ENCODE measurements at places on chromosomes 3 and 15.
A peak's percentile ranks its signal among the peaks of the same experiment; 100 is the strongest.

DNA sequence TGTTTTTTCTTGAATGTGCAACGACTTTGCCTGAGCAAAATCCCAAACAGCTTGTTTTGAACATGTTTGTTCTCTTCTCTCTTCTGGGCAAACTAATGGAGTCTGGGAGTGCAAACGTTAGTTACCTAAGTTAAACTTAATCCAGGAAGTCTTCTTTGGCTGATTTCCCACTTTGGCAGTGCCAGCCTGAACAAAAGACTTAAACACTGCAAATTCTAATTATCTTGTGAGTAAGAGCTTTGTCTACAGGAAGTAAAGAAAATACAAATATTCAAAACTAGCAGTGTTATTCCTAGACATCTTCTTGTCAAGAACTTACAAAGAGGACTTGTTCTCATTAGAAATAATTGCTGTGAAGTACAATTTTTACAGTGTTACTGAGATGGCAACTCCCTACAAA lies 16.7 kb upstream of the DENND6A start:
- no peak for DNase-seq

DNA sequence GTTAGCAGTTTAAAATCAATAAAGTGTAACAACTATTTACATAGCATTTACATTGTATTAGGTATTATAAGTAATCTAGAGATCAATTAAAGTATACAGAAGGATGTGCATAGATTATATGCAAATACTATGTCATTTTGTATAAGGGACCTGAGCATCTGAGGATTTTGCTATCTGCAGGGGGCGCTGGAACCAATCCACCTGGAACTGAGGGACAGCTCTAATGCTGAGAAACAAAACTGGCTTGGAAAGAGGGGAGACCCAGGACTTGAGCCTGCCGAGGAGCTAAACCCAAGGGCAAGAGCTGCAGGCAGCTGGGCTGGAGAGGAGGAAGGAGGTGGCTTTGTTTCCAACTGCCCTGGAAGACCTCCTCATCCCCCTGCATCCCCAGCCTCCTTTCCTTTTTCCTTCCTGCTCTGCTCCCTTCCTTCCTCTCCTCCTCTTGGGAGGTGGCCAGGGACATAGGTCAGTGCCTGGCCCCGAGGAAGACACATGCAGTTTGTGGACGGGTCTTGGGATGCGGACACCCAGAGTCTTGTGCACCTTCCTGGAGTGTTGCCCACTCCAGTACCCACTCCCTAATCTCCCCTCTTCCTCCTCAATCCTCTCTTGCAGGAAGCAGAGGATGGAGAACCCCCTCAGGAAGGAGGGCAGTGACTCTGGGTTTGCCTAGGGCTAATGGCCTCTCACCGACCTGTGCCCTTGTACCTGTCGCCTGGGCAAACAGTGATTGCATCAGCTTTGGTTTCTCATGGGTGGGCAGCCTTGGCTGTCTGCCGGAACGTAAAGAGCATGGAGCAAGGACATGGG lies 825 bp upstream of the RTP3 start:
- DNase-seq = peak; percentile 60

DNA sequence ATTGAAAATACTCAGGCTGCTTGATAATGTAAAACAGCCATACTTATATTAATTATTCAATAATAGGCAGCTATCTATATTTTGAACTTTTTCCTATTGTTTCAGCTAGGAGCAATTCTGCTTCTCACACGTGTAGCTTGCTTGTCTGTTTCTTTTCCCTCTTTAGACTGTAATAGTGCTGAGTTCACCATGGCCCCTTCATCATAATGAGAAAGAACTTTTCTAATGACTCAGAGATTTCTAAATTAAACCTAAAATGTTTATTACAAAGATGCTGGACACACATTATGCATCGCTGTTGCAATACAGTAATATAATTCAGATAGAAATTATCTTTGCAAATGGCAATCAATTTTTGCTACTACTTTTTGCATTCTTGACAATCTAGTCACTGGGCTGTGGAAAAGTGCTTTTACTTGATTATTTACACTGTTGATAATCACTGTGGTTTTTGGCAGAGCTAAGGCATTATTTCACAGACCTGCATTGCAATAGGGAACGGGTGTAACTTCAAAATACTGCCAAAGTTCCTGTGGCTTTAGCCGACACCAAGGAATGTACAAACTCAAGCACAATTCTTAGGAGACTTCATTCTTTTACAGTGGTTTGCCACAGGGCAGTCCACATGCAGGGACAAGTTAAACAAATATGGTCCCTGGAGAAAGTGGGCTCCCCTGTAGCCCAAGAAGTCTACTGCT lies 281.0 kb upstream of the TBL1XR1 start:
- no peak for DNase-seq

DNA sequence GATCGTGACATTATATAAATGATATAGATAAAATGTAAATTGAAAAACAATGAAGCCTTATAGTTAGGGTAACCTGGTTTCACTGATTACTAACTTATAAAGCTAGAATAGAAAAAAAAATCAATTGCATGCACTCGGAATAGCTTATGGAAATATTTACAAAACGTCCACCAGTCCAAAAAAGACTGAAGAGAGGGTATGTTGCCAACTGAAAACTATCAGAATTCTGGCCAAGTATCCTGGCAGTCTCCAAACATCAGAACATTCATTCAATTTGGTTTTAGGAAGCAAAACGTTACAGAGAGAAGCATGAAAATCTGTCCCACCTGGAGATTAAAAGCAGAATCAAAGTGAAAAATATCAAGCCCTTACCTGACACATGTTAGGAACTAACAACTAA lies 892.4 kb downstream of the ROBO1 start:
- no peak for DNase-seq

DNA sequence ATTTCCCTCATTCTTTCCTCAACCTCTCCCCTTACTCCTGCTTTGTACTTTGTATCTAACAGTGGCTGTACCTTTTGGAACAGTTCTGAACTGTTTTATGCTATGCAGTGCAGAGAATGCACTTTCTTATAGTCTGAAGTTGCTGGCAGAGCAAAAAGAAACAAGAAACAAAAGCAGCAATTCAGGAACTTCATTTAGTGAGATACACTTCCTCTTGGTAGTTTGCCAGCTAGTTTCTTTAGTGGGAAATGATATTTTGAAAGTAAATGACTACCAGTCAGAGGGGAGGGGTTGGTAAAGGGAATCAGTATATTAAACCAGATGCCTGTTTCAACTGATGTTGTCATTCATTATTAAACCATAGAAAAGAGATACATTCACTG lies 55.0 kb upstream of the CHD2 start:
- peak; percentile 79 for DNase-seq

DNA sequence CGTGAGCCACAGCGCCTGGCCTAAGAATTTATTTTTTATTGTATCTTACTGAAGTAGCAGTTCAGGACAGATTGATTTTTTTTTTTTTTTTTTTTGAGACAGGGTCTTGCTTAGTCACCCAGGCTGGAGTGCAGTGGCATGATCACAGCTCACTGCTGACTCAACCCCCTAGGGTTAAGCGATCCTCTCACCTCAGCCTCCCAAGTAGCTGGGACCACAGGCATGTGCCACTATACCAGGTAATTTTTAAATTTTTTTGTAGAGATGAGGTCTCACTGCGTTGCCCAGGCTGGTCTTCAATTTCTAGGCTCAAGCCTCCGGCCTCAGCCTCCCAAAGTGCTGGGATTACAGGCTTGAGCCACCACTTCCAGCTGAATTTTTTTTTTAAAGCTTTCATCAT lies 99.8 kb upstream of the HERC1 start:
- DNase-seq = no peak

- no peak for DNase-seq
Observed at GRCh38 chr3:43012174-43012573, 33.1 kb downstream of the GASK1A start.

- no peak for DNase-seq
Observed at GRCh38 chr15:53586799-53587198, 172.7 kb downstream of the WDR72 start.

- no peak for DNase-seq
Observed at GRCh38 chr3:159458010-159458409, 530.6 kb upstream of the IL12A start.

DNA sequence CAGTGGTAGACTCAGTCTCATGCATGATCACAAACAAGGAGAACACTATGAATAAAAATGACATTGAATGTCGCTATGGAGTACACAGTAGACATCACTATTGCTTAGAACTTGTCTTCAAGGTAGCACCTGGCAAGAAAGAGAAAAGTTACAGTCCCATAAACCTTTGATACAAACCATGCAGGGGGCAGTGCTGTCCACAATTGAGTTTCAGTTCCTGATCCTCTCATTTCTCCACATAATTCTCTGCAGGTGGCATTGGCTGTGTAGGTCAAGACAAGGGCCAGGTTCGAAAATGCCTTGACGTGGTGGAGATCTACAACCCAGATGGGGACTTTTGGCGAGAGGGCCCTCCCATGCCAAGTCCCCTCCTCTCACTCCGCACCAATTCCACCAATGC lies 47.9 kb downstream of the KBTBD12 start:
- DNase-seq = no peak

GRCh38 chr15:44243829-44244228 lies 44.7 kb upstream of the GOLM2 start:
- DNase-seq = no peak

GRCh38 chr15:33871980-33872379 lies 96.3 kb upstream of the CHRM5 start:
- DNase-seq = no peak

DNA sequence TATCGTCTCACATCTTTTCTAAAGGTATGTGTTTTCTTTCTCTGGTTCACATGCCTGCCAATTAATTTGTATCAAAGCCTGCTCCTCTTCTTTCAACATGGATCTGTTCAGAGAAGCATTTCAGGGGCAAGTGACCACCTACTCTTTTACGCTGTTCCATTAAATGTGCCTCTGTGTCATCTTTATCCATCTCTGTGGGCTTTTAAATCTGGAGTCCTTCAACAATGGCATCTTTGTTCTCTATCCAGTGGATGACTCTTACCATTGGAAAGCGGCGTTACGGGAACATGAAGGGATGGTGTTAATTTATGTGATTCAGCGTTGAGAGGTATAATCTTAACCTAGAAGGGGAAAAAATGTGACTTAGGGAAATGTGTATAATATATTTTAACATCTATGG lies 92.7 kb upstream of the CFAP20DC start:
- DNase-seq = no peak

DNA sequence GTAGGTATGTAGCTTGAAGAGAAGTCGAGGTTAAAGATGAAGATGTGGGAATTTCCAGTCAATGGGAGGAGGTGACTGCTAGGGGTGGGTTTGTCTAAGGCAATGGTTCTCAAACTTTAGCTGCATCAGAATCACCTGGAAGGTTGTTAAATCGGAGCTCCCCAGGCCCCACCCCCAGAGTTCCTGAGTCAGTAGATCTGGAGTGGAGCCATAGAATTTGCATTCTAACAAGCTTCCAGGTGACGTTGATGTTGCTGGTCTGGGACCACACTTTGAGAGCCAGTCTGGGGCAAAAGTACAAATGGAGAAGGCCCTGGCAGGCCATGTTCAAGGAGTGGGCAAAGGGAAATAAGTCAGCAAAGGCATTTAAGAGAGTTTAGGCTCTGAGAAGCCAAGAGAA lies 69.1 kb downstream of the CMTM8 start:
- no peak for DNase-seq

- DNase-seq = no peak
Observed at GRCh38 chr3:78140866-78141265, 1101.0 kb downstream of the ROBO2 start.

GRCh38 chr3:187839422-187839821 lies 94.2 kb upstream of the BCL6 start:
- DNase-seq = no peak

- DNase-seq = no peak
Observed at GRCh38 chr3:150761831-150762661, 923 bp downstream of the SIAH2 start.

DNA sequence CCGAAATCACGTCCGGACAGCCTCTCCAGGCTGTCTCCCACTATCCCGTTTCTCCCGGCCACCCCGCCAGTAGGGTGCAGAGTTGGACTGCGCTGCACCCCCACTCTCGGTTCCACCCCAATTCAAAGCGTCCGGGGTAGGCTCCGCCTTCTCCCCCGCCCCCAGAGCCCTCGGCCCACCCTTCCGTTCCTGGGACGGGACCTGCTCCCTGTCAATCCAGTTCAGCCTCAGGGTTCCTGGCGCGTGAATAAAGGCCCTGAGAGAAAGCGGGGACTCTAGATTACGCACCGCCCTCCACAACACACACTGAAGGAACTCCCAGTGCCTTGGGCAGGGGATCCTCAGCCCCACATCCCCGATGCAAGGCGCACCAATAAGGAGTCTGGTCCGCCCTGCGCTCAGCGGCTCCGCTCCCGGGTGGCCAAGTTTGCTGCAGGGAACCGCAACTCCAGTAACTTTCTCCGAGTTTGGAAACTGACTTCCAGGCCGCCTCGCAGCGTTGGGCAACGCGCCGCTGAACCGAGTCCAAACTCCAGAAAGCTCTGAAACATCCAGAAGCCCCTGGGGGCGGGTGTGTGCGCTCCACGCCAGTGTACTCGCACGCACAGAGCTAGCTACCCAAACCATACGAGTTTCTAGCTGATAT lies 1.9 kb downstream of the ADAMTS9 start:
- no peak for DNase-seq

DNA sequence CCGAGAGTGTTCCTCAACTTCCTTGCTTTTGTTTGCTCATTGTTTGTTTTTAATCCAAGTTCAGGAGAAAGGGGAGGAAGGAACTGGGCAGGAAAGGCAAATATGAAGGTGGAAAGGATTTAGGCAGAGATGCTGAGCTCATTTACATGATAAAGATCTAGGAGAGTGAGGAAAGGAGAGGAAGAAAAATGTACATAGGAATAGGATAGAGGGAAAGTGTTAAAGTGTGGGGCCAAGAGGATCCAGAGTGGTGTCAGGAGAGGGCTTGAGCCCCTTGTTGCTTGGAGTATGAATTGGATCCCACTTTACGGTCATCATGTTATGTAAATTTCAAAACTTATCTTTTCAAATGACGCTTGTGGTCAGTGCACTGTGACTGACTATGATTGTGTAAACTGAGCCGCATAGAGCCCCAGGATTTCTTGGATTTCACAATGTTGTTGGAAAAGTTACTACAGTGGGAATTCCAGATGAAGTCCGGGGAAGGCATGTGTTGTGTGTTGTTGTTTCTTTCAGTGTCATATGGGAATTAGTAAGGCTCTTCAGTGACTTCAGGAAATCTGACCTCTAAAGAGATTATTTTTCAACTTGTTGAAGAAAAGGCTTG lies 15.0 kb upstream of the PLD1 start:
- no peak for DNase-seq
